ENCODE measurements at places on chromosomes 1 and 21.
A peak's percentile ranks its signal among the peaks of the same experiment; 100 is the strongest.

DNA sequence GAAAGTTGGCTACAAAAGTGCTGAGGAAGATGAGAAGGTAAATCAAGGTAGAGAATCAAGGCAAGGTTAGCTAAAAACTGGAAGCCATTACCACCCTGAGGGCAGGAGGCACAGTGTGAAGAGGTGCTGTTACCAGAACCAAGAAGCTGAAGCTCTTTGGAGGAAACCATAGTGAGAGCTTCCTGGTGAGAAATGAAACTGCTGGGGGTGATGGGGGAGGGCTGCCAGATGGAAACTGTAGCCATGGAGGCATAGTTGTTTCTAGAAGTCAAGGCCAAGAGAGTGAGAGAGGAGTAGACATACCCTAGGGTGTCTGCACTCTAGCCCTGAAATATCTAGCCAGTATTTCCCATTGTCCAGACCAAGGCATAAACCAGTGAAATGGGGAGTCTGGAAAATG, 28.7 kb downstream of the IFI44 start:
- no peak for DNase-seq

DNA sequence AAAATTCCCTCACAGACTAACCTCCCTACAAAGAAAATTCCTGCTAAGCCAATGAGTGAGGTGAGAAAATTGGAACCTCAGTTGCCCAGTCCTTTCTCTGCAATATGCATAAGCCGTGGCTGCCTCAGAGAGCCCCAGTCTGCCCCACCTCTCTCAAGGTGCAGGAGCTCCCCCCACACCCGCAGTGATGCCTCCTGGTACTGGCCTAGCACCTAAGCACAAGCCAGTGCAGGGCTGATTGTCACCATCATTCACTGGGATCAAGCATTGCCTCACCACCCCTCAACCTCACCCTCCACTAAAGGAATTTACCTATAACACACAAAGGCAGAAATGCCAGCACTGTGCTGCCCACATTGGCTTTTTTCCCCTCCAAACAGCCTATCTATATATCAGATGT, 56.9 kb downstream of the CD34 start:
- no peak for DNase-seq

DNA sequence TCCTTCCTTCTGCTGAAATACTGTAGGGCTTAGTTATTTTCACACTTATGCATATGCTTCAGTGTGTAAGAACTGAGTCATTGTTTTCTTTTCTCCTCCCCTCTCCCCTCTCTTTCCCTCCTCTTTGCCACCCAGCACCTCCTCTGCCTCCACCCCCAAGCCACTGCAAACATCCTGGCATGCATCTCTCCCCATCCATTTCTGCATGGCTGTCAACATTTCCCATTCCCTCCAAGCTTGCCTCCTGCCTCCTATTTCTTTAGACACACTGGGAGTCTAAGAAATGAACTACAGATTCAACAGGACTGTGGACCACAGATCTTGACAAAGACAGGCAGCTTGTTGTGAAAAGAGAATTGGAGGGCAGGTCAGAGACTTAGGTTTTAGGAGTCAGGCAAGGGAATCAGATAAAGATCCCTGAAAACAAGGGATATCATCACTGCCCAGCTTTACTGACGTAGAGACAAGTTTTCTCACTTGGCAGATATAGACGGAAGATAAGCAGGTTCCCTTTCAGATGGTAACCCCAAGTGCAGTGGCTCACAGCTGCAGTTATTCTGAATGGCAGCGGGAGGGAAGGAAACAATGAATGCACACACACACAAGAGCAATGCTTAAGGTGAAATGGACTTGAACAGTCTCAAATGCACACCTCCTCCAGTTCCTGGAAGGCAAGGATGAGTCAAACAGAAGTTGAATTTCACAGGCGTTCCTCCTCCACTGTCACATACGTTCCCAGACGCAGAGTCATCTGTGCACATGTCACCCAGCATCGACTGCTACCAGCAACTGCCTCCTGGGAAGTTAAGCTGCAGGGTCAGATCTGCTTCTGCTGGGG, 56.1 kb downstream of the HIVEP3 start:
- no peak for DNase-seq

GRCh38 chr1:109499661-109500536, 6.0 kb downstream of the CYB561D1 start:
- peak; percentile 58 for DNase-seq

DNA sequence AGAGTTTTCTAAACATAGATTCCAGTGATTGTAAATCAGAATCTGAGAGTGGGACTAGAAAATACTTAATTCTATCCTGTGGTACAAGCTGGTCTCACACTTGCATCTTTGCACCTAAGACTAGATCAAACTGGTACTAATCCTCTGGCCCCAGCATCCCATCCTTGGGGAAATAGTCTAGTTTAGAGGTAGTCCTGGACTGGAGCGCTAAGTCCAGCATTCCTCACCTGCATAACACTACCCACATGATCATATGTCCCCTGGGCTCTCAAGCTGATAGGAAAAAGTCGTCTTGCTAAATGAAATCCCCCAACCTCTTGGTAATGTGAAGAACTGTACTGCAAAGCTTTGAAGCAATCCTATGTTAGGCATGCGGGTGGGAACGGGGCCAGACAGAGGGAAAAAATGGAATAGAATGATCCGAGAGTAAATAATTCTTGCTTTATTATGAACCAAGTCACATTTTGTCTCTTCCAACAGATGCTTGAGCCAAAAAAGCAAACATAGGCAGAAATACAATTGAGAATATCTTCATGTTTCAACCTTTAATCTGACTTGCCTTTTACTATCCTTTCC, 4.8 kb downstream of the COX20 start:
- no peak for DNase-seq

DNA sequence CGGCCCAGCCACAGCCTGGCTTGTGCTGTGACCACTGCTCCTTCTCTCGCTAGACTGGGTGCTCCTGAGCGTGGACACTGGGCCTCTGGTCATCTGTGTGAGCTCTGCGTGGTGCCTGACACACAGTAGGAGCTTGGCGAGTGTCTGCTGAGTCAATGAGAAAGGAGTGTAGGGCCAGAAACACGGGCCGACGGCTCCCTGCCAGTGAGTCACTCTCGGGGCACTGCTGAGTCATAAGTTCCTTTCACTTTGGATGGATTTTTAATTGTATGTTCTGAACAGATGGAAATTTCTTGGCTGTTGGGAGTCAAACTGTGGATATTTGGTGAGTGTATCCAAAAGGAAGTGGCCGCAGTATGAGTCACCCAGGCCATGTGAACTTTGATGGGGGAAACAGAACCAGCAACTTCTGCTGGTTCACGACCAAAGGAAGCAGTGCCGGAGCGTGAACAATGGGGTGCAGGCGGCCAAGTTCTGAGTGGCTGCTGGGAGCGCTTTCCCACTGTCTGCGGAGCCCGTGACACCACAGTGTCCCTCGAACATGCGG, 41.0 kb upstream of the COL18A1 start:
- no peak for DNase-seq

DNA sequence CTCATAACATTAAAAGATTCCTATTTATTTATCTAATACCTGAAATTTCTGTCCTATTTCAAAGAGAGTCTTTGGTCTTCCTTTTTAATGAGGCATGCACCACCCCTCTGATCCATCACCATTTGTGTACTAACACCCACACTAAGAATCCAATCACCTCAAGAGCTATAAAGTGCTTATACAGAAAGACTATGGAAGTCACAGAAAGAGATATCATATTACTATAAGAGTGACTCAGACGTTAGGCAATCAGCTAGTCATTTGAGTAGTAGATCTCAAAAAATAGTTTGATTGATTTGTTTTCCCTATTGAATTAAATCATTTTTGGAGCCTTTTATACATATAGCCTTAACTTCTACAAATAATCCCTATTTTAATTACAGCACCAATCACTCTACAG, 46.1 kb downstream of the NME7 start:
- no peak for DNase-seq

DNA sequence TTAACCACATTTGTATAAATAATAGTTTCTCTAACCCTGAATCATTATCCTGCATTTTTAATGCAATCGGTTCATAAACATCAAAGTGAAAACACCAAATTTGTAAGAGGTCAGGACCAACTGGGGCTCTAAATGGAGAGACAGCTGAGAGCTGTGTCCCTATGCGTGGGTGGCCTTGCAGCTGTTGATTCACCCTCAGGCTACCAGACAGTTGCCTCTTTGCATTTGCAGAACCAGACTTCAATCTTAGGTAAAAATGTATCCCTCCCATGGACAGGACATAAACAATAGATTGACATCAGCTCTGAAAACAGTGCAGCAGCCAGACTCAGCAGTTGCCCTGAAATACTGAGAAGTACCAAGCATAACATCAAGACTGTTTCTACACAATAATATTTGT, 8.8 kb upstream of the TGFB2 start:
- no peak for DNase-seq

GRCh38 chr1:229184066-229184465, 86.8 kb upstream of the RAB4A start:
- no peak for DNase-seq

GRCh38 chr1:46274225-46275029, 26.9 kb downstream of the RAD54L start:
- no peak for DNase-seq

DNA sequence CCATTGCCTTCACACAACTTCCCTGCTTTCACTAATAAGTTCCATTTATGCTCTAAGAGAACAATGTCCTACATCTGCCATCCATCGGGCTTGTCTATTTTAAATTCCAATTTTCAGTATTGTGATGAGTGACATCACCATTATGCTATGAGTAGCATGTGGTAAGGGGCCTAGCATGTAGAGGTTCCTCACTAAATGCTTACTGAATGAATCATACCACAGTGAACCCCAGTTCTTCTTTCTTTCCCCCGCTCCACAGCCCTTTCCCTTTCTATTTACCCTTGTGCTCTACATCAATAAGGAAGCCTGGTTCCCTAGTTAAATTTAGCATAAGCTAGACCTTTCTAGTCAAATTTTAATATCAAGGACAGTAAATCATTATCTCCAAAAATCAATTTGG, 195.0 kb upstream of the RGS18 start:
- DNase-seq, result no peak

GRCh38 chr1:3463891-3464648, 9.6 kb downstream of the ARHGEF16 start:
- no peak for DNase-seq

DNA sequence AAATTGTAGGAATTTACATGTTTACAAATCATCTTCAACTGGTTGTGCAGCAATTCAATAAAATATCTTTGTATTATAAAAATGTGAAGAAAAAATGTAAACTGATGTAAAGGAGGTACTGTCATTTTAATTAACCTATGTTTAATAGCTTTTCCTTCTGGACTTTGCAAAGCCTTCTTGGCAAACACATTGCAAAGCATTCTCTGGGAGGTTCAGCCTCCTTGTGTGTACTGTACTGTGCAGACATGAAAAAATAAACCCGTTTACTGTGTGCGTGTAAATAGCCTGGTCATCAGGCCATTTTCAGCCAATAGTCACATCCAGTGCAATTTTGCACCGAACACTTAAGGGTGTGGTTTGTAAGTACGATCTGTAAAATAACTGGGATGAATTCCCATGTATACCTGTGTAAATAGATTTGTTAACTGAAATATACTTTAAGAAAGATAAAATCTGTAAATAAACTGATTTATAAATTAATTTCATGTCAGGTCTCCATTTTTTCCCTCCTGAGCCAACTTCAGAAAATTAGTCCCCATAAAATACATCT, 40.2 kb upstream of the QSOX1 start:
- no peak for DNase-seq

DNA sequence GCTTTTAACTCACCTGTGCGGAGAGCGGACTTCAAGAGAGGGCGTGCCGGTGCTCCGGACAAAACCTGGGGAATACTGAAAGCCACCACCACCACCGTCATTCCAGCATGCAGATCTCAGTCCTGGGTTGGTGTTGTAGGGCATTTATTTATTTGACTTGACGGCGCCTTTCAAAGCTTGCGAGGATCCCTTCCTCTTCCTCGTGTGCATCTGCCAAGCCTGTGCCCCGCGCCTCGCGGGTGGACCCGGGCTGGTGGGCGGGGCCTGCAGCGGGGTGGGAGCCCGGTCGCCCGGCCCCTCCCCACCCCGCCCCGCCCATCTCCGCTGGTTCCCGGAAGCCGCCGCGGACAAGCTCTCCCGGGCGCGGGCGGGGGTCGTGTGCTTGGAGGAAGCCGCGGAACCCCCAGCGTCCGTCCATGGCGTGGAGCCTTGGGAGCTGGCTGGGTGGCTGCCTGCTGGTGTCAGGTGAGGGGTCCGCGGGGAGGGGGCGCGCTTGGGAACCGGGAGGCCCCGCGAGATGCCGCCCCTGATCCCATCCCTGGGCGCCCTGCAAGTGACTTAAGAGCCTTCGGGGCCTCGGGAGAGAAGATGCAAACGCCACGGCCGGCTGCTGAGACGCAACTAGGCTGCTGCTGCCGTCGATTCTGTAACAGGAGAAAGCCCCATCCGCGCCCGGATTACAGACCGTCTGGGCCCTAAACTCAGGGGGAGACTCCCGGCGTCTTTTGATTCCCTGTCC, at the start of gene IL10RB:
Gene IL10RB, plus strand, starts transcription at position 318 of the 739 bp plus-strand sequence. Its CDS starts 99 bp downstream, at position 417.
- DNase-seq, result peak; percentile 66

DNA sequence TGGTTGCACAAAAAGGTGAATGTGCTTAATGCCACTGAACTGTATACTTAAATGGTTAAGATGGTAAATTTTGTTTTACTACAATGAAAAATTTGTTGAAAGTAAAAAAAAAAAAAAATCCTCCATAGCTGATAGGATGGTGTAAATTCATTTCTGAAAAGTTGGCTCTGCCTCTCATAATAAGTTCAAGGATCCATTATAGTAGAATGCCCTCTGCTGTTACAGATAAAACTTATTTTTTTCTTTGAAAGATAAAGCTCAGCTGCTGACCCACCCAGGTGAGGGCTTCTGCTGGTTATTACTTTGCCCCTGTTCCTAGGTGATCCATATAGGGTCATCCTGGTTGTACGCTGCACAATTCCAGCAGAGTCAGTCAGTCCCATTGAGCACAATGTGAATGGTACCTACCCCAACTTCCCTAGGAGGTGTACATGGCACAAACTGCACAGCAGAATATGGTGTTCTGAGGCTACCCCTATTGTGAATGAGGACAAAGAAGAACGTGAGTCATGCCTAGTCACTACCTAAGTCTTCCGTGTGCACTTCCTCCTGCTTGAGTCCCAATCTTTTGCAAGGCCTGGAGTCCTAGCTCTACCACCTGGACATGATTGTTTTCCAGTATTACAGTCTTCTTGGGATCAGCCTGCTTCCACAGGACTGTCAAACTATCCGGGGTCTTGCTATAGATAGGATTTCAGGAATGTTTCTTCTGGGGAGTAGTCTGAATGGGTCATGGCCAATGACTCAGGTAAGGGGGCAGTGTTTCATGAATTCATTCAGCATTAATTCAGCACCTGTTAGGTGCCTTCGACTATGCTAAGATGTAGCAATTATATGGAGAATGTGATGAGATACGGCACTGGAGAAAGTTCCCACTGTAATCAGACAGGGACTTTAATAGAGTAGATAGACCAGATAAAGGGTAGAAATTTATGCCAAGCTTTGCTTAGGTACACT, 20.8 kb upstream of the CD5L start:
- DNase-seq, result no peak

DNA sequence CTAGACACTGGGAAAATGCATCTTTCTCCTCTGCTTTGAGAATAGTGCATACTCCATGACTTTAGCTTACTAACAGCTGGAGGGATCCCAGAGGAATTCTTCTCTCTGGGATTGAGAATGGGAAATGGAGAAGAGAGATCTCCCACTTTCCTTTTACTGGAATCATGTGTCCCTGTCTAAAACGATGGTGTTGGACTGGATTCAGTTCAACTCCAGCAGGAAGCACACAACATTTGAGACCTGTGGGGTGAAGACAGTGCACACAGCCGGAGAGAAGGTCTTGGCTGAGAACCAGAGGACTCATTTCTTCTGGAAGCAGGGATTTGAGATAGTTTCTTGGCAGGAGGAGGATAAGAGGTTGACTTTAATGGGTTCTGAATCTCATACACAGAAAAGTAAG, 58.7 kb downstream of the TRABD2B start:
- DNase-seq, result no peak
